ENCODE measurements at places on chromosomes 16 and 17. TPM values are rescaled to one million over a fixed set of nuclear protein-coding genes. Genes with fewer than 3 reads are reported as not detected.

The CORO6 gene
- 23.0 TPM for total RNA-seq

The MYOCD gene
- total RNA-seq = 0.07 TPM

The CPSF4L gene
- total RNA-seq = not detected

The WNK4 gene
- 0.28 TPM for total RNA-seq

The TNFSF13 gene
- 2.4 TPM for total RNA-seq

DNA sequence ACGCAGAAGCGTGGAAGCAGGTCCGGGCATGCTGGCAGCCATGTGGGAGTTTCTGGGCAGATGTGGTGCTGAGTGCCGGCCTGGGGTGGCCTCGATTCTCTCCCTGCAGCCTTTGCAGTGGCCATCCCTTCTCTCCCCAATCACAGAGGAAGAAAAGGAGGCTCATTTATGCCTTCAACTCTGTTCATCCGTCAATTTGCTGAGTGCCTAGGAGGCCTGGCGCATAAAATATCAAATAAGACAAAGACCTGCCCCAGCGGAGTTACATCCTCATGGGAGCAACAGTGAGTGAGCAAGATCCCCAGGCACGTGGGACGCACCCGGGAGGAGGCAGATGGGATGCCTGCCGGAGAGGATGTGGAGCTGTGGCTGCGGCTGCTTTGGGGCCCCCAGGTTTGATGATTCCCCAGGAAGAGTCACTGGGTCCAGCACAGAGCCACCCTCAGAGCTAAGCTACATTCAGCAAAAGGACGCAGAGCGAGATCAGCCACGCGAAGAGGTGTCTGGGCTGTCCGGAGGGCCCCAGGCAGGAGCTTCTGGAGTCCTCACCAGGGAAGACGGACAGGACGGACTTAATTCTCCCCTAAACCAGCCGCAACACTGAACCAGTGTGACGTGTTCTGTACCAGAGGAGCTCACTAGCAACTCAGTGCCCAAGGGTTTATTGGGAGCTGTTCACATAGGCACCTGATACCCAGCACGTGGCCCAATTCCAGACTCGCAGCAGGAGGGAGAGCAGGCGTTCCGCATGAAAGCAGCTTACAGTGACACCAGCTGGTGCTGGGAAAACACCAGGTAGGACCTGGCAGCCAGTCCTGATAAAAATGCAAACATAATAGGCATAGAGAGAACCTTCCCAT is 11.3 kb downstream of the CA5A start:
- peak; percentile 17 for DNase-seq

DNA sequence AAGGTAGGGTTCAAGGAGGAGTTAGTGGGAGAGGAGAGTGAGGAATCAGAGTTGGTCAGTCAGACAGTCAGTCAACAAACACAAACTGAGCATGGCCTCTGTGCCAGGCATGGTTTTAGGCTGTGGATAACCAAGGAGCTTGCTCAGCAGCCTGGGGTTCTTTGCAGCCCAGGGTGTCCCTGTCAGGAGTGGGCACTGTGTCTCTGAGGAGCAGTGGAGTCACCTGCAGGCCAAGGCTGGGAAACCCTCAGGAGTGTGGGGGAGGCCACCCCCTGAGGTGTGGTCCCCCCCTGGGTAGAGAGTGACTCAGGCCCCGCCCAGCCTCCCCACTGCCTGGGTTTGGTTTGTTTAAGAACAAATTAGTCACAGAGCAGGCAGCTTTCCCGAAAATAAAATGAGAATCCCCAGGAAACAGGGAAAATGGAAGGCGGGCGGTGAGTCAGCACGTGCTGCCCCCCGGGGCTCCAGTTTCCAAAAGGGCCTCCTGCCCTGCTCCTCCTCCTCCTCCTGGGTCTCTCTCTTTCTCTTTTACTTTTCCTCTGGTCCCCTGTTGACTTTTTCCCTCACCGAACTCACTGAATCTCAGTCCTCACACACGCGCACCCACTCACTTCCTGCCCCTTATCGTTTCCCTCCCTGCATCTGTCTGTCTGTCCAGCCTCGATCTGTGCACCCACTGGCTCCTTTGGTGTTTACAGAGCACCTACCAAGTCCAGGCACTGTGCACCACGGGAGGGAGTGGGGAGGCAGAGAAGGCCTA is 44.3 kb downstream of the SOCS3 start:
- peak; percentile 90 for DNase-seq

- no peak for DNase-seq
These were observed 14.2 kb upstream of the MARCHF10 start for GRCh38 chr17:62822080-62822904.

All from foreskin keratinocyte (primary cell).